Activated CD4-positive, alpha-beta memory T cell treated with anti-CD3 and anti-CD28 coated beads, Interleukin-2, amount 10 ng/mL, durations not matched to agents 7 days and 5 days (primary cell): ENCODE measurements at places on chromosomes 16 and 17. TPM values are rescaled to one million over a fixed set of nuclear protein-coding genes. Genes with fewer than 3 reads are reported as not detected.

DNA sequence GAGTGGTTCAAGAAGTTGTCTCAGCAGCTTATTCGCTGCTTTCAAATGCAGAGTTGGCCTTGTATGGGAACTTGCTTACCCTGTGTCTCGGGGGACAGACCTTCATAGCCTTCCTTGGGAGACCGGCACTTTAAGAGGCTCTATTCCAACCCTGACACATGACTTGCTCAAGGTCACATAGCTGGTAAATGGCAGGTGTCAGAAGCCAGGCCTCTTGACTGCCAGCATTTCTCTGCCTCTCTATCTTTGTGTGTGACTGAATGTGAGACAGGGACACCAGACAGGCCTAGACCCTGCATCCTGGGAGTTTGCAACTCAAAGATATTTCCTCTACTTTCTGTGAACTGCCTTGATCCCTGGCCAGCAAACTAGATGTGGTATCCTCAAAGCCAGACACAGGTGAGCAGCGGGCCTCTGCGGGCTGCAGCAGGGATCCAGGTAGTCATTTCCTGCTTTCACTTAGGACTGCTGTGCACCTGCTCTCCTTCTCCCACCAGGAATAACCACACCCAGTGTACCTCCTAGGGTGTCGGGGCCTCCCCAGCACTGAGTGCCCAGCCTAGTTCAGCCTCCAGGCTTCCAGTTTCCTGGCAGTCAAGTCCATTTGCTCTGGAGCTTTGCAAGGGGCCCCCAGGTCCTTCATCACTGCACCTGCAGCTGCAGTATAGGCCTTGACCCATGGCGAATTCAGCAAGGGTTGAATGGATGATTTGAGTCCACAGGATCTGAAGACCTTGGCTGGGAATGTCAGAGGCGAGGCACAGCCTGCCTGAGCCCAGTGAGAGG, 116.6 kb upstream of the TNRC6C start:
- H3K36me3 ChIP-seq = peaks cover 7% of the 10 kb centered on the region
- no peak for DNase-seq
- H3K27me3 ChIP-seq = peaks cover 12% of the 10 kb centered on the region
- H3K4me3 ChIP-seq = no peak overlapping the region

GRCh38 chr16:578870-579405, 9.2 kb downstream of the PIGQ start:
- no peaks in the 10 kb centered on the region for H3K36me3 ChIP-seq
- H3K27ac ChIP-seq = no peak overlapping the region
- no peaks in the 10 kb centered on the region for H3K27me3 ChIP-seq
- peaks cover 3% of the 10 kb centered on the region for H3K4me1 ChIP-seq
- H3K4me3 ChIP-seq = no peak overlapping the region

GRCh38 chr17:80969030-80969673, 22.5 kb upstream of the CHMP6 start:
- no peaks in the 10 kb centered on the region for H3K27me3 ChIP-seq
- no peak overlapping the region for H3K27ac ChIP-seq
- no peak overlapping the region for H3K4me3 ChIP-seq
- peaks cover 12% of the 10 kb centered on the region for H3K36me3 ChIP-seq
- H3K4me1 ChIP-seq = peaks cover 7% of the 10 kb centered on the region

DCTN5 gene
- total RNA-seq = 64.9 TPM

FKBP10 gene
- not detected for total RNA-seq
